Activated T-cell treated with anti-CD3 and anti-CD28 coated beads, Interleukin-2, amount 50 U/mL, for 72 hours (primary cell): ENCODE measurements at places on chromosomes 11 and 22.
A peak's percentile ranks its signal among the peaks of the same experiment; 100 is the strongest.

GRCh38 chr22:32745251-32745995 is 56.1 kb upstream of the TIMP3 start:
- no peak overlapping the region for H3K27ac ChIP-seq
- no peaks in the 10 kb centered on the region for H3K4me1 ChIP-seq
- peaks cover 12% of the 10 kb centered on the region for H3K27me3 ChIP-seq
- DNase-seq = no peak

GRCh38 chr11:103110391-103110790 is 1.2 kb downstream of the DYNC2H1 start:
- DNase-seq = no peak
- H3K27ac ChIP-seq = no peak overlapping the region
- no peaks in the 10 kb centered on the region for H3K36me3 ChIP-seq

DNA sequence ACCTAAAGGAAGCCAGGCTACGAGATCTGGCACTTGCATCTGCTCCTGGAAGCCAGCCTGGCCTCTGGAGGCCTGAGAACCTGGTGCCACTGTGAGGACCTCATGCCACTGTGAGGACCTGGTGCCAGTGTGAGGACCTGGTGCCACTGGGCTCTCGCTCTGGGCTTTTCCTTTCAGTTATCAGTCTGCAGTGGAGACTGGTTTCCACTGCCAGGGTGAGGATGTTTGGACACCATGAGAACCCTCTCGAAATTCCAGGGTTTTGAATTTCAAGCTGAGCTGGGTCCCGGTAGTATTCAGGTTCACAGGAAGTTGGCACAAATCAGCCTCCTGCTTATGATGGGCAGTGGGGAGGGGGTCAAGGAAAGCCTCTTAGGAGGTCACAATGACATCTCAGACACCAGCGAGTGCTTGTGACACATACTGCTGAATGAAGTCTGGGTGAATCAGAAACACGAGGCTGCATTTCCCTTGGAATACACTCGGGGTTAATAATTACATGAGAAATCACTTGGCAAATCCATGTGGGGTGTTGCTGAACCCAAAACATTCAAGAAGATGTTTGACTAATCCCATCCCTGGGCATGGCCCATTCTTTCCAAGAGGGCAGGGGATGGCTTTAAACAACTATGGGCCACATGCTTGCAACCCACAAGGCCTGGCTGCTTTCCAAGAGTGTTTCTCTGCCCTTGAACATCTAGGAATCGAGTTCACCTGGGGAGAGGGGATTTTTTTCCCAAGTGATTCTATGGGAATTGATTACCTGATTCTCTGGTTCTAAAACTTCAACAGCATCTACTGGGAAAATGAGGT is 60.2 kb downstream of the LINC01488 start:
- peaks cover 67% of the 10 kb centered on the region for H3K27me3 ChIP-seq
- no peaks in the 10 kb centered on the region for H3K36me3 ChIP-seq
- no peak overlapping the region for H3K27ac ChIP-seq

- H3K36me3 ChIP-seq = no peaks in the 10 kb centered on the region
- H3K27me3 ChIP-seq = no peaks in the 10 kb centered on the region
- H3K27ac ChIP-seq = no peak overlapping the region
- DNase-seq = no peak
- no peak overlapping the region for H3K4me3 ChIP-seq
- no peaks in the 10 kb centered on the region for H3K4me1 ChIP-seq
Observed at GRCh38 chr22:27594474-27595134, 207.0 kb downstream of the MN1 start.

GRCh38 chr22:50626314-50626849 is 1.6 kb downstream of the ARSA start:
- DNase-seq = no peak
- H3K27me3 ChIP-seq = no peaks in the 10 kb centered on the region
- peaks cover 46% of the 10 kb centered on the region for H3K4me1 ChIP-seq

GRCh38 chr22:37196539-37197450 is 8.7 kb upstream of the C1QTNF6 start:
- H3K27ac ChIP-seq = no peak overlapping the region
- peaks cover 75% of the 10 kb centered on the region for H3K4me1 ChIP-seq
- DNase-seq = no peak
- H3K4me3 ChIP-seq = peak overlapping the region; percentile 27
- no peaks in the 10 kb centered on the region for H3K27me3 ChIP-seq

DNA sequence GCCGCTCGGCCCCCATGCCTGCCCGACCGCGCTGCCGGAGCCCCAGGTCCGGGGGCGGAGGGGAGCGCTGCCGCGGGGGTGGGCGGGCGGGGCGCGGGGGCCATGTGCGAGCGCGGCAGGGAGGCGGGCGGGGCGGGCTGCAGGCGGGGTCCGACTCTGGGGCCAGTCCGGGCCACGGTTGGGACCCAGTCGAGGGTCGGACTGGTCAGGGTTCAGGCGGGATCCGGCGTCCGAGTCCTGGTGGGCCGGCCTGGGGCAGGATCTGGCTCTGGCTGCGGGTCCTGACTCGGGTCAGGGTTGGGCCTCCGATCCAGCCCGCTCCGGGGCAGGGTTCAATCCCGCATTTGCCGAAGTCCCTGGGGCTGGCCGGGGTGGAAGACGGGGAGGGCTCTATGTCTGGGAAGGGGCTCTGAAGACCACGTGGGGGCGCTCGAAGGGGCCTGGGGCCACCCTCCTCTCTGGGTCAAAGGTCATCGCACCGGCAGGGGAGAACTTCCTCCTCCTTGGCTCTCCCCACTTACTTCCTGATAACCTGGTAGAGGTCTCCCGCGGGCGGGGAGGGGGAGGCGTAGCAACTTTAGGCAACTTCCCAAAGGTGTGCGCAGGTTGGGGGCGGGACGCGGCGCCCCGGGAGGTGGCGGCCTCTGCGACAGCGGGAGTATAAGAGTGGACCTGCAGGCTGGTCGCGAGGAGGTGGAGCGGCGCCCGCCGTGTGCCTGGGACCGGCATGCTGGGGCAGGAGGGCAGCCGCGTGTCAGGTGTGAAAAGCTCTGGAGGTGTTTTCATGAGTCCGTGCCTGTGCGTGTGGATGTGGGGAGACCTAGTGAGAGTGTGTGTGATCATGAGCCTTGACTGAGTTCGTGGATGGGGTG is 603 bp downstream of the ESRRA start:
- H3K4me3 ChIP-seq = peak overlapping the region; percentile 100
- no peaks in the 10 kb centered on the region for H3K36me3 ChIP-seq
- peak overlapping the region; percentile 23 for H3K27ac ChIP-seq
- peaks cover 44% of the 10 kb centered on the region for H3K4me1 ChIP-seq
- peaks cover 11% of the 10 kb centered on the region for H3K27me3 ChIP-seq

- H3K4me1 ChIP-seq = no peaks in the 10 kb centered on the region
- H3K4me3 ChIP-seq = no peak overlapping the region
- no peaks in the 10 kb centered on the region for H3K27me3 ChIP-seq
- peaks cover 7% of the 10 kb centered on the region for H3K36me3 ChIP-seq
- no peak overlapping the region for H3K27ac ChIP-seq
Observed at GRCh38 chr11:76035020-76035419, 171.3 kb downstream of the WNT11 start.

GRCh38 chr11:117010808-117011540 is 87.3 kb downstream of the SIK3 start:
- peak overlapping the region; percentile 82 for H3K27ac ChIP-seq
- no peaks in the 10 kb centered on the region for H3K27me3 ChIP-seq
- H3K4me3 ChIP-seq = peak overlapping the region; percentile 54
- DNase-seq = peak; percentile 38

DNA sequence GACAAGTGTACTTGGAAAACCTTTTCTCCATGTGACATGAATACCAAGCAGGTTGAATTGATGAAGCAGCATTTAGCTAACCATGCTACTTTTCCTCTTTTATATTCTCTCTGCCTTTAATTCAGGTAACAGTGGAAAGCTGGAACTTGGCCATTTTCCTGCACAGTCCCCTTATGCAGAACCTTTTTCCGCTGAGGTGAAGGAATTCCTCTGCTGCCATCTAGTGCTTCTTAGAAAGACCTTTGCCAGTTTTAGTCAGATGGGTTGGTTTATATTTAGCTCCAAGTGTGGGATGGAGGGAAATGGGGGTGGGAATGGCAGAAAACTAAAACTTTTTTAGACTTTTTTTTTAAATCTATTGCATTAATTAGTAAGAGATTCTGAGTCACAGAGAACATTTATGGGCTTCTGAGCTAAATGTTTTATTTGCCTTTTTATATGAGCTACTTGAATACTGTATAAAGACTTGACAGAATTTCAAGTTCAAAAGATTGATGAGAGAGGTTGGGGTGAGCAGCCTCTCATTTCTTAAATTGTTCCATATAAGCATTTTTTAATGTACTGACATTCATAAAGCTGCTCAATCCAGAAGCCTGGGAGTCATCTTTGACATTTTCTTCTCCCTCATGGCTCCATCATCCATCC is 153.9 kb upstream of the ZC3H12C start:
- peaks cover 28% of the 10 kb centered on the region for H3K27me3 ChIP-seq
- DNase-seq = no peak
- no peak overlapping the region for H3K4me3 ChIP-seq

DNA sequence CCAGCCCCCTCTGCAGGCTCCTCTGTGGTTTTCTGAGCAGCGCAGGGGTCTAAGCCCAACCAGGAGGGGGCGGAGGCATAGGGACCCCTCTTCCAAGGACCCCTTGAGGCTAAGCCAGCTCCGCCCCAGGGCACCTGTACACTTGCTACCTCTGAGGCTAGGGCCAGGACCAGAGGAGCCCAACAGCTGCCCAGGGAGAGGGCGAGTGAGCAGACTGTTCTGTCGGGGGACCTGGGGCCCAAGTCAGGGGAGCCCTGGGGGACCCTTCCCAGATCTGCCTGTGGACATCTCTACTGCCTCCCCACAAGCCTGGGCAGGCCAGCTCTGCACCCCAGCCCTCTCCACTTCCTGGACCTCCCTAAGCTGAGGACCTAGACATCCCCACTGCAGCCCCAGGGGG is 1.8 kb downstream of the B4GALNT4 start:
- peak overlapping the region; percentile 13 for H3K4me3 ChIP-seq
- H3K4me1 ChIP-seq = peaks cover 14% of the 10 kb centered on the region
- peaks cover 2% of the 10 kb centered on the region for H3K36me3 ChIP-seq
- DNase-seq = no peak

DNA sequence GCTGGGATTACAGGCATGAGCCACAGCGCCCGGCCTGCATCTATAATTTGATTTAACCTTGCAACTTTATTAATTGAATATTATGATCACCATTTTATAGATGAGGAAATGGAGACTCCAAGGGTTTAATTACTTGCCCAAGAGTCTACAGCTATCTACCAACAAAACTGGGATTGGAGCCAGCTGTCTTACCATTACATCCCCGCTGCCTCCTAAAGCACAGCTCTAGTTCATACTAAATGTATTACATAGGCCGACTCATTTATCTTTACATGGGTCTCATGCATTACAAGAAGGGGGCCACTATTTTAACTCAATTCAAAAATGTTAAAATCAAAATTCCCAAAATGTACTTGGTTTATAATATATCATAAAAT is 14.1 kb upstream of the TMA7B start:
- no peaks in the 10 kb centered on the region for H3K27me3 ChIP-seq
- no peak for DNase-seq
- H3K4me1 ChIP-seq = peaks cover 99% of the 10 kb centered on the region
- H3K36me3 ChIP-seq = peaks cover 9% of the 10 kb centered on the region

DNA sequence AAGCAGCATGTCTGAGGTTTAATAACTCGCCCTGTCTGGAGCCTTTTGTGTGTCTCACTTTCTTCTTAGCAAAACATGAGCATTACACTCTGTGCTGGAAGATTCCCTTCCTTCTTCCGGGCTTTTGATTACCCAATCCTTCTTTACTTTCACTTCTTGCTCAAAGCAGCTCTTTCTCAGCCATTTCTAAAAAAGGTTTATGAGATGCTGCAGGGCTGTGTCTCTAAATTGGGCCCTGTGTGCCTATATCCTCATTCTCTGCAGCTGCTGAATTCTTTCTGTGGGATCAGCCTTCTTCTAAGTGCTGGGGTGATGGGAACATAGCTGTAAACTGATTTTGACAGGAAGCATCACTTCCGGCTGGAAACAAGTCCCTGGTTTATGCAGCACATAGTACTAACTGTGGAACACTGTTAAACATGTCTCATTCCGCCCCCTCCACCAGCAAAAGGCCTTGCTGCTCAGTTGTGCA is 71.8 kb downstream of the PIWIL4 start:
- DNase-seq = no peak
- H3K36me3 ChIP-seq = no peaks in the 10 kb centered on the region
- no peaks in the 10 kb centered on the region for H3K27me3 ChIP-seq
- H3K4me1 ChIP-seq = peaks cover 10% of the 10 kb centered on the region

- peaks cover 8% of the 10 kb centered on the region for H3K4me1 ChIP-seq
- peaks cover 31% of the 10 kb centered on the region for H3K27me3 ChIP-seq
- H3K36me3 ChIP-seq = no peaks in the 10 kb centered on the region
- no peak overlapping the region for H3K27ac ChIP-seq
Observed at GRCh38 chr11:8033305-8034105, 46.4 kb downstream of the EIF3F start.

GRCh38 chr22:41722496-41722895 is 23.2 kb downstream of the MEI1 start:
- no peak for DNase-seq
- H3K27me3 ChIP-seq = no peaks in the 10 kb centered on the region
- H3K4me1 ChIP-seq = no peaks in the 10 kb centered on the region
- H3K4me3 ChIP-seq = no peak overlapping the region
- no peaks in the 10 kb centered on the region for H3K36me3 ChIP-seq

GRCh38 chr11:12799334-12799835 is 125.2 kb downstream of the TEAD1 start:
- H3K27ac ChIP-seq = no peak overlapping the region
- peaks cover 76% of the 10 kb centered on the region for H3K27me3 ChIP-seq
- no peaks in the 10 kb centered on the region for H3K36me3 ChIP-seq
- DNase-seq = no peak
- H3K4me1 ChIP-seq = no peaks in the 10 kb centered on the region

- no peak for DNase-seq
- H3K36me3 ChIP-seq = no peaks in the 10 kb centered on the region
- no peaks in the 10 kb centered on the region for H3K27me3 ChIP-seq
- H3K27ac ChIP-seq = no peak overlapping the region
- no peak overlapping the region for H3K4me3 ChIP-seq
- peaks cover 5% of the 10 kb centered on the region for H3K4me1 ChIP-seq
Observed at GRCh38 chr22:47034076-47034808, 271.8 kb downstream of the TBC1D22A start.

DNA sequence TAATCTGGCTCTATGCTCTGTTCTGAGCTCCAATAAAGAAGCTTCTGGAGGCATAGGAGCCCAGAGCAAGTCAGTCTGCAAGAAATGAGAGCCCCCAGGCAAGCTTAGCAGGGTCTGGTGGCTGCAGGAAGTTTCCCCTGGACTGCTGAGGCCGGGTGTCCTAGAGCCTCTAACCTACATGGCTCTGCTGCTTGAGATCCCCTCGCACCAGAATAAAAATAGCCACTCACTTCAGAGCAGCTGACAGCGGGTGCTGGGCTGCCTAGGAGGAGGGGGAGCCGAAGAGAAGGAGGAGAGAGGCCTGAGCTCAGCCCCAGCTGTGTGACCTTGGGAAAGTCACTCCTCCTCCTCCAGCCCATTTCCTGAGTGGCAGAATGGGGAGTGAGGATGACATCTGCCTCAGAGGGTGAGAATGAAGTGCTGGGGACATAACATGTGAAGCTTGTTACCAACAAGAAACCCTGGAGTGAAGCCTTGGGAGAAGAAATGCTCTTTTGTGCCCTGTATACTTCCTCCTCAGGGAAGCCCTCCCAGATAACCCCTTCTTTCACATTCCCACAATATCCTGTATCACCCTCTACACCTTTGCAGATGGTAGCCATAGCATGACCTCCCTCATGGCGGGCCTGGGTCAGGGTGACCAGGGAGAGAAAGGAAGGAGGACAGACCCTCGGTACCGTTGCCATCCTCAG is 3.6 kb upstream of the INPP5J start:
- H3K27ac ChIP-seq = no peak overlapping the region
- peaks cover 4% of the 10 kb centered on the region for H3K4me1 ChIP-seq
- no peak overlapping the region for H3K4me3 ChIP-seq

GRCh38 chr11:35235936-35236666 is 97.1 kb downstream of the CD44 start:
- H3K36me3 ChIP-seq = peaks cover 6% of the 10 kb centered on the region
- peak overlapping the region; percentile 65 for H3K27ac ChIP-seq
- no peaks in the 10 kb centered on the region for H3K27me3 ChIP-seq
